Inflammatory macrophage (primary cell): ENCODE measurements at places on chromosomes 4 and X.

DNA sequence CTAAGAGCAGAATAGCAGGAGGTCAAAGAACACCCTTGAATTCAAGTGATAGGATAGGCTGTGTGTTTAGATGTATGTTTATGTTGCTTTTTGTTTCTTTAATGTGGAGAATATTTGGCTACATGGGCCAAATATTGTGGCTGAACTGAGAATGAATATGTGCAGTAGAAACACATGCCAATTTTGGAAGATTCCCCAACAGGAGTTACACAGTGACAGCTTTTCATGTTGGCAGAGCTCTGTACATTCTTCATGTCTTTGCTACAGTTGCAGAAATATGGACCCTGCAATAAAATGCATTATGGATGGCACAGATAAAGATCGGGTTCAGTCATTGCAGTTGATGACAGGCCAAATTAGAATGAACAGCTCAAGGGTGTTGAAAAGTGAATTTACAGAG lies 82.8 kb upstream of the SLC4A4 start:
- no peak for DNase-seq

DNA sequence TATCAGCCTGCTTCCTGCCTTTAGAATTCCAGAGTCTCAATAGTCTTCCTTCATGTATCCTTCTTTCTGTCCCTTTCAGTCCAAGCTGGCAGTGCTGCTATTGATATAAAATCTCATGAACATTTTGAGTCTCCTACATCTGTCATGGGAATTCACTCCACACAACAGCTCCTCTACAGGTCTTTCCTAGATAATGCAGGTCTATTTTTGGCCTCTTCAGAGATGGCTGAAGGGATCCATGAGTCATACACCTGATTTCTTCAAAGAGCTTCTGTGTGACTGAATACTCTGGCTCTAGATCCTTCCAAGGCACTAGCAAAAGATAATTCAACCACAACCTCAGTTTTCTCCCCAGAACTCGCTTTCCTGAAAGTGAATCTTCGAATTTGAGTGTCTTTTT lies 115.4 kb downstream of the STPG2 start:
- DNase-seq: no peak

GRCh38 chr4:118776157-118776954 lies 59.6 kb downstream of the SEC24D start:
- DNase-seq: no peak

GRCh38 chr4:126037231-126037630 lies 722.5 kb downstream of the FAT4 start:
- no peak for DNase-seq

GRCh38 chr4:72468904-72469502 lies 100.0 kb downstream of the ADAMTS3 start:
- DNase-seq: no peak

DNA sequence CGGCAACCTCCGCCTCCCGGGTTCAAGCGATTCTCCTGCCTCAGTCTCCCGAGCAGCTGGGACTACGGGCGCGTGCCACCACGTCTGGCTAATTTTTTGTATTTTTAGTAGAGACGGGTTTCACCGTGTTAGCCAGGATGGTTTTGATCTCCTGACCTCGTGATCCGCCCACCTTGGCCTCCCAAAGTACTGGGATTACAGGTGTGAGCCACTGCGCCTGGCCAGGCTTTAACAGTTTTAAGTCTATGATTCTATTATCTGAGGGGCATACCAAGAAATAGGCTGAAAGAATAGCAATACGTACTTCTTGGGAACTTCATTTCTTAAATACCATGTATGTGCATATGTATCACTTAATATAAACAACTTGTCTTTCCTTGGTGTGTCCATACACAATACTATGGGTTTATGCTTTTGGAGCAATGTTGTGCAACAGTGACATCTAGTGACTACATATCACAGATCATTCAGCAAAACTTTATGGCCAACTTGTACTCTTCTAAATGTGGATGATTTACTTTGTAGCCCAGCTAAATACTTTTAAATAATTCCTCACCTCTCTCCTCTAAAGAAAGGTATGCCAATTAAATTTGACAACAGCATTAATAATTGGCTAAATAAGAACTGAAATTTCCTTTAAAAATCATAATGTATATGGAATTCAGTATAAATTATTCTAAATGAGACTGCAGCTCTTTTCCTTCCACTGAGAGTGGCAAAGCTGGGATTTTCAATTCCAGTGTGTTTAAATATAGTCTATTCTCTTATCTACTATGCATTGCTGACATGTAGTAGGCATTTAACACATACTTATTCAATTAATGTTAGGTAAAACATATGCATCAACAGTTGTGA lies 10.4 kb downstream of the SLC9B1 start:
- peak; percentile 66 for DNase-seq

DNA sequence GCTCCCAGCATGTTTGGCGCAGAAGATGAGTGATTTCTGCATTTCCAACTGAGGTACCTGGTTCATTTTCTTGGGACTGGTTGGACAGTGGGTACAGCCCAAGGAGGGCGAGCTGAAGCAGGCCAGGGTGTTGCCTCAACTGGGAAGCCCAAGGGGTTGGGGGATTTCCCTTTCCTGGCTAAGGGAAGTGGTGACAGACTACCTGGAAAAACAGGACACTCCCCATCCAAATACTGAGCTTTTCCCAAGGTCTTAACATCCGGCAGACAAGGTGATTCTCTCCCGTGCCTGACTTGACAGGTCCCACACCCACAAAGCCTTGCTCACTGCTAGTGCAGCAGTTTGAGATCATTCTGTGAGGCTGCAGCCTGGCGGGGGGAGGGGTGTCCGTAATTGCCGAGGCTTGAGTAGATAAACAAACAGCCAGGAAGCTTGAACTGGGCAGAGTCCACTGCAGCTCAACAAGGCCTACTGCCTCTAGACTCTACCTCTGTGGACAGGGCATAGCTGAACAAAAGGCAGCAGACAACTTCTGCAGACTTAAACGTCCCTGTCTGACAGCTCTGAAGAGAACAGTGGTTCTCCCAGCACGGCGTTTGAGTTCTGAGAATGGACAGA lies 307.7 kb upstream of the ARSJ start:
- no peak for DNase-seq

- no peak for DNase-seq
Observed at GRCh38 chr4:1822568-1823544, 29.8 kb downstream of the FGFR3 start.

DNA sequence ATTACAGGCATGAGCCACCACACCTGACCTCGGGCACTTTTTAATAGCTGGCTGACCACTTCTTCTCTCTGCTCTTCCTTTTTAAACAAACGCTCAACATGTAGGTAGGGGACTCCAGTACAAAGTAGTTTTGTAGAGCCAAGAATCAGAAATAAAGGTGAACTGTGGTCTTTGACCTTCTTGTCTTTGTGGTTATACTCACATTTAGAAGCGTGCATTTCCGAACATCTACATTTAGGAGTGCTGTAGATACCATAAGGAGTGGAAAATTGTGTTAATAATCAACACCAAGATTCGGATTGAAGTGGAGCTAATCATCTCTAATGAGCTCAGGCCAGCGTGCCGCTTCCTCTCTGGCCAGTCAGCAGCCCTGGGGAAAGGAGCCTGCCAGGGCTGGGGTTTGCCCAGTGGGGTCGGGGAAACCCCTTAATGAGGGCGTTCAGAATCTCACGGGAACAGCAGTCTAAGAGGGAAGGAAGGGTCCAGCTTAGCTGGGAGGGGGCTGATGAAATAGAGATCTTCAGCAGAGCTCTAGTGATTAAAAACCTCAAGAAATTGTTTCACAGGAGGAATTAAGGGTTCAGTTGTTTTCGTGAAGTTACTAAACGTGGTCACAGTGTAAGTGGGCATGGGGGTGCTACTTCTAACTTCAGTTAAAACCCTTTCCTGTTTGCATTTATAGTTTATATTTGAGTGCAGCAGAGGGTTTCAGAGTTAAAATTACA lies 81.2 kb downstream of the GAB1 start:
- no peak for DNase-seq

DNA sequence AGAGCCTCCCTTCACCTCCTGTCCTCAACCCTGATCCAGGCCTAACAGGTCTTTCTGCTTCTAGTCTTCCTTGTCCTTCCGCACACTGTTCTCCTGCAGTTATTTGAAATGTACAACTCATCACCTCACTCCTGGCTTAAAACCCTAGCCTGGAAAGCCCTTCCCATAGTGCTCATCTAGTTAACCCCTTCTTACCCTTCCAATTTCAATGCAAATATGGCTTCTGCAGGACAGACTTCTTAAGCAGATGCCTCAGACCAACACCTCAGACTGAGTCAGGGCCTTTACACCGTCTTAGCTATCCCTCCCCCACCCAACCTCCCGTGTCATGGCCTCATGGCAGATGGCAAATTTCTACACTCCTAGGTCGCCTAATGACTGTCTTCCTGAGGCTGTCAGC lies 130.4 kb downstream of the BCOR start:
- DNase-seq: no peak

- DNase-seq: no peak
Observed at GRCh38 chr4:141011901-141012315, 121.4 kb downstream of the RNF150 start.

DNA sequence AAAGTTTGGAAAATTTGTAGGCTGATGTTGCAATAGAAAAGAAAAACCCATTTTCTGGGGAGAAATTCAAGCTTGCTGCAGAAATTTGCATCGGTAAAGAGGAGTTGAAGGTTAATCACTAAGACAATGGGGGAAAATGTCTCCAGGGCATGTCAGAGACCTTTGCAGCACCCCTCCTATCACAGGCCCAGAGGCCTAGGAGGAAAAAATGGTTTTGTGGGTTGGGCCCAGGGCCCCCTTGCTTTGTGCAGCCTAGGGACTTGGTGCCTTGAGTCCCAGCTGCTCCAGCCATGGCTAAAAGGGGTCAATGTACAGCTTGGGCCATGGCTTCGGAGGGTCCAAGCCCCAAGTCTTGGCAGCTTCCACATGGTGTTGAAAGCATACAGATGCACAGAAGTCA lies 17.8 kb downstream of the TMSB15A start:
- DNase-seq: no peak

GRCh38 chrX:79161655-79162054 lies 17.2 kb downstream of the GPR174 start:
- peak; percentile 6 for DNase-seq

- no peak for DNase-seq
Observed at GRCh38 chr4:73413294-73413755, 9.2 kb downstream of the ALB start.

DNA sequence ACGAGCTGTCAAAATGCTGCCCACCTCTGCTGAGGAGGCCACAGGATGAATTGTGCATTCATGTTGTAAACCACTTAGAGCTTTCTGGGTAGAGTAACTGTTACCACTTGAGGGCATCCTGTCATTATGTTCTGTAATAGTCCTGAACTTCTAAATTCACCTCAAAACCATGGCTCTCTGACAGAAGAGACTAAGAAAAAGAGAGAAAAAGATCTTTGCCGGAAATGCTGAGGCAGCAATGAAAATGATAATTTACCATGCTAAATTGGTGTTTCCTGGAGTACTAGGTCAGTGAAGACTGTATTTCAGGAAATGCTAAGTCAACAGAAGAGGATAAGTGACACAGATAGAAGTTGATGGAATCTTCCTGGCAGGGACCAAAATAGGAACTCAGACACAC lies 942.3 kb upstream of the SLIT2 start:
- DNase-seq: no peak

- DNase-seq: no peak
Observed at GRCh38 chr4:52199574-52200338, 148.7 kb downstream of the SPATA18 start.

DNA sequence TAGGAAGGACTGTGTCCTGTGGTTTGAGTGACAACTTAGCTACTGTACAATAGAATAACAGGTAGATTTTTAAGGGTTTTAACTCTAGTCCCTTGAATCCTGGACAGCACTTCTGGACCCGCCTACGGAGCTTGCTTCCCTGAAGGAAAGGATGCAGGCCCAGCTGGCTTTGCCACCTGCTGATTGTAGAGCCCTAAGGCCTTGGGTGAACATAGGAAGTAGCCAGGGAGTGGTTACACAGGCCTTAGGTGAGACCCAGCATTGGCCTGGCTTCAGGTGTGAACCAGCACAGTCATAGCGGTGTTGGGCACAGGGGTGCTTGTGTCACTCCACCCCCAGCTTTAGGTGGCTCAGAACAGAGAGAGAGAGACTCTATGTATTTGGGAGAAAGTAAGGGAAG lies 413.5 kb downstream of the GRIA2 start:
- no peak for DNase-seq

DNA sequence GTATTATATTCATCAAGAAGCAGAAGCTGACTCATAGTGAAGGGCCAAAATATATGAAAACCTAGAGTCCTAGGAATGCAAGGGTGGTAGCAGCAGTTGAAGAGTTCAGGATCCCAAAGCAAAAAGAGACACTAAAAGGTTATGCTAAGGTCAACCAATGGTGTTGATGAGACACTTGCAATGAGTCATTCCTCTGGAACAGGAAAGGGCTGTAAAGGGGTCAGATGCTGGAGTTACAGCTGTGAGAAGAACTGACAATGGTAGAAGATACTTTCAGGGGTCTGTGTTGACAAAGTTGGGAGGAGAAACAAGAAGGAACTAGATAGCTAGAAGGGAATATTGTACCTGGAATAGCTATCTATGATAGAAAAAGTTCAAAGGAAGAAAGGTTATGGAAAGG lies 47.5 kb downstream of the ZGRF1 start:
- DNase-seq: no peak

DNA sequence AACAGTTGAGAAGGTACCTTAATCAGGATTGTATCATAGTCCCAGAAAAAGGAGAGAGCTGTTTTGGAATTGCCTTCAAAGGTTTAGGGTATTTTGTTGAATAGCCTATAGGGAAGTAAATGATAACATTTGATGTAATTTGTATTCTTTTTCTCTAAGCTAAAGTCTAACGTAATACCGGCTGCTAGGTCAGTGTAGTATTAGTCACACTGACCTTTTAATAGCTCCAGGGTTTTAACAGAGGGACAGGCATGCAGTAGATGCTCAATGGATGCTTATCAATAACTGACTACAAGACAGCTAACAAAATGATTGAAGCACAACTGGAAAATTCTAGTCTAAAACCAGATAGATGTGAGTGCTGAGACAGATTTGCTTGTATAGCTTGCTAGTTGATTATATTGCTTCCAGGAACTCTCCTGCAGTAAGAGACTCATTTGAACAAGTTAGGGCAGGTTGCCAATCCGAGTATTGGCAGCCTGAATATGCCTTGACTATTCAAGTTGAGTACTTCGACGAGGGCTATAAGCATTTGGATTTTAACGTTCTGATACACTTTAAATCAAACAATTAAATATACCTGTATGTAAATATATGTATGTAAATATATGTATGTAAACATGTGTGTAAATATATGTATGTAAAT lies 16.5 kb upstream of the PNPLA4 start:
- no peak for DNase-seq

GRCh38 chr4:56972809-56973208 lies 4.6 kb downstream of the NOA1 start:
- no peak for DNase-seq

- DNase-seq: no peak
Observed at GRCh38 chr4:3299976-3300671, 7.3 kb downstream of the RGS12 start.
